Stimulated activated CD8-positive, alpha-beta memory T cell treated with anti-CD3 and anti-CD28 coated beads, Interleukin-15, amount 100 ng/mL, for 4 hours (primary cell): ENCODE measurements at places on chromosomes 2 and 18.

- no peak for DNase-seq
Measured at GRCh38 chr2:235900631-235901030, 267.6 kb downstream of the GBX2 start.

GRCh38 chr18:79693561-79694205 lies 14.1 kb downstream of the CTDP1 start:
- DNase-seq, result no peak

DNA sequence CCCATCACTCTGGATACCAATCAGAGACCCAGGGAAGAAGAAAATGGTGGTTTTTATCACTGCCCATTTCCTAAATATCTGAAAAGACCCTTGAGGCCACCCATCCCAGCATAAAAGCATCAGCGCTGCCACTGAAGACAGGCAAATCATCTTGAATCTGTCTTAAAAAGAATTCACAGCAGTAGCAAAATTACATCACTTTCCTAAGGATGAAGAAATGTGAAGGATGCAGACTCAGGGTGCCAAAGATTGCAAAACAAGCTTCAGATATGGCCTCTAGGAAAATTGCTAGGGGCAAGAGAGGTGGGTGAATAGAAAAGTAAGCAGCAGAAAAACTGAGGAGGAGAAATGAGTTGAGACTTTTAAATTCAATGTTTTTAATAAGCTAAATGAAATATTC lies 70.0 kb downstream of the SLC25A12 start:
- no peak for DNase-seq

GRCh38 chr2:73333564-73333963 lies 40.2 kb upstream of the EGR4 start:
- DNase-seq, result no peak

DNA sequence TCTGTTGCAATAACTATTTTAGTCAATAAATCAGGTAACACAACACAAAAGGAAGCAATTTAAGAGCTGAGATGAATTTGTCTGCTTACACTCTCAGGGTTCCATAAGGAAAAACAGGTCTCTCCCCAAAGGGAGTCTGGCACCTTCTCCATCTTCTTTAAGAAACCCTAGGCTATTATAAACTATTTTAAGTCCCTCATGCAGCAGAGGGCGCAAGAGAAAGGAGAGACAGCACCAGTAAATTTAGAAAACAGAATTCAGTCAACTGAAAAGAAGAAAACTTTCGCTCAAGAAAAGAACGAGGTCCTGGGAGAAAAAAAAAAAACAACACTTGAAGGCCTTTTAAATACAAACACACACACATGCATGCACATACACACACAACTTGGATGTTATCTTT lies 19.1 kb downstream of the SULT1C4 start:
- no peak for DNase-seq

- no peak for DNase-seq
Measured at GRCh38 chr2:235570256-235570655, 76.4 kb downstream of the AGAP1 start.

DNA sequence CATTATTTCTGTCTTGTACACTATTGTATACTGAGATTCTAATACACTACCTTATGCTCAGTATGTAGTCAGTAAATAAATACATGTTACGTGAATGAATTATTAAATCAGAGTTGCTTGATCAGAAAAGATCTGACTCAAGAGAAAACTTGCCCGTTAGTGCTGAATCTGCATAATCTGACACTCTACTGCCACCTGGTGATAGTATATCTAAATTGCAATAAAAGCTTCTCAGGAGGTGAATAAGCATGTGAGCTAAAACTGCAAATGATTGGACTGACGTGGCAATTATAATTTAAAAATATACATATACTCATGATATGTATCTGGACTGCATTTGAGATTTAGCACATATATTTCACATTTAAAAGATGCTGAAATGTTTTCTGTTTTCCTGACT lies 70.4 kb downstream of the KIAA1328 start:
- DNase-seq, result no peak

DNA sequence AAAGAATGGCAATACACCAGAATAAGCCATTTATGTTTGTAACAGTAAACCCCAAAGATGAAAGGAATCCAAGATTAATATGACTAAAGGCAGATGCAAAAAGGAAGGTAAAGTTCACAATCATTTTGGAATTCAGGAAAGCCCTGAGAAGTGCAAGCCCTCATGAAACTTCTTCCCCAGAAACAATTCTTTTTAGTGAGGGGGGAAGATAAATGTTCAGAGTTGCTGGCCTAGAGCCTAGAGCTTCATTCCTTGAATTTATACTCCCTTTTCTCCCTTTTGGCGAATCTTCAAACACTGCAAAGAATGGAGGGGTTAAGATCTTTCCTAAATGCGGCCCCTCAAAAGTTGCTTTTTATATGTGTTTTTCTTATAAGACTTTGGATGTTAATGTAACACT lies 368.8 kb downstream of the MEIS1 start:
- DNase-seq, result no peak

DNA sequence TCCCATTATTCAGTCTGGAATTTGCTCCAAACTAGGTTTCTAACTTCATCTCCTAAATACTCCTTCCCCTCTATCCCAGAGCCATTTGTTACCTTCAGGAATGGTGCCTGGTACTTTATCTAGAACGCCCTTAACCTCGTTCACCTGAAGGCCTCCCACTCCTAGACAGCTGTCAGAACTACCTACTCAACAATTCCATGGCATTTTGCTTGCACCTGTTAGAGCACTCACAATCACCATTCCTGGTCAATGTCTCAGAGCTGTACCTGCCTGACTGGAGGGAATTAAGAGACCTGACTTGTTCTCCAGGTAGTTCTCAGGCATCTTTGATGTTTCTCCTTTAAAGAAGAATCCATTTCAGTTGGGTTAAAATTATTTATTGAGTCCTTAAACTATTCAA lies 88.9 kb downstream of the GAREM1 start:
- no peak for DNase-seq

DNA sequence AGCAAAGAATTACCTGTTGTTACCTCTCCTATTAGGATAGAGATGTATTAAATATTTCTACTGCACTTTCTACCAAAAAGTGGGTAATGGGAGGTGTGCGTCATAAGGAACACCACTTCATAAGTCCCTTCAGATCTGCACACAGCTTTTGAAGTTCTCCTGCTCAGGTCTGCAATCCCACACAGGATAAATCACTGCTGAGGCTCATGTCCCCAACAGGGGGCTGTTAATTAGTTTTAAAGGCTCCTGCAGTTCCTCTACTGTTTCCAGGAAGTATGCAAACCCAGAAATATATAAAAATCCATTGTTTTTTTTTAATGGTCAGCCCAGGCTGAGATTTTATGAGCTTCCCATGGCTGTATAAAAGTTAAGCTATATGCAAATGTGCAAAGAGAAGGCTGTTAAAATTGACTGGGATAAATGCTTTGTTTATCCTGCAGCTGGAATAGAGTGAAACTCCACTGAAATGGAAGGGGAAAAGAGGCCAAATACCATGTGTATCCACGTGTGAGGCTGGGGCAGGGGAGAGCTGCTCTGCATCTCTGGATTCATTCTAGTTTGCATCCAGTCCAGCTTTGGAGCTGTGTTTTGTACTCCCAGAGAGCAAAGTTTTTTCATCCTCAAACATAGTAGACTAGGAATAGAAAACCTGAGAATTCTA lies 903.7 kb downstream of the TDRD15 start:
- DNase-seq, result no peak

DNA sequence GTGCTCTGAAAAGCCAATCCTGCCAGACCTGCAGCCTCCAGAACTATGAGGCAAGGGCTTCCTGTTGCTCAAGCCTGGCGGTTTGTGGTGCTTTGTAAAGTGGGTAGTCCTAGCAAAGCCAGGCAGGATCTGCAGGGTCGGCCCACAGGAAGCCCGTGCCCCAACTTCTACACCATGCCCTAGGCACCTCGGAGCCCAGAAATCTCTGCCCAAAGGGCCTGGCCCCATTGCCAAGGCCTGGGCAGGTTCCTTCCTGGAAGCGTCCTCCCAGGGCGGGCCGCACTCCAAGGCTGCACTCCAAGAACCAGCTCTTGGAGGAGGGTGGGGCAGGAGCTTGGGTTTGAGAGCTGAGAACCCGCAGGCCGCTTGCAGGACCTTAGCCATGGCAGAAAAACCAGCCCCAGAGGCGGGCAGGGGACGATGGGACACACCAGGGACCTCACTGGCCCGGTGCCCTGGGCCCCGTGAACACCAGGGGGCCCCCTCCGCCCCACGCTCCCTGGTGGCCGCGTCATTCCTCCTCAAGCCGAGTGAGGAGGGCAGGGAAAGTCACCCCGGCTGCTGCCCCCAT lies 37.2 kb upstream of the ID2 start:
- no peak for DNase-seq

GRCh38 chr18:9918016-9918680 lies 4.3 kb downstream of the VAPA start:
- DNase-seq, result no peak

- no peak for DNase-seq
Measured at GRCh38 chr2:188819792-188820191, 154.4 kb upstream of the COL3A1 start.

GRCh38 chr2:201513271-201513670 lies 61.7 kb downstream of the STRADB start:
- DNase-seq, result no peak

DNA sequence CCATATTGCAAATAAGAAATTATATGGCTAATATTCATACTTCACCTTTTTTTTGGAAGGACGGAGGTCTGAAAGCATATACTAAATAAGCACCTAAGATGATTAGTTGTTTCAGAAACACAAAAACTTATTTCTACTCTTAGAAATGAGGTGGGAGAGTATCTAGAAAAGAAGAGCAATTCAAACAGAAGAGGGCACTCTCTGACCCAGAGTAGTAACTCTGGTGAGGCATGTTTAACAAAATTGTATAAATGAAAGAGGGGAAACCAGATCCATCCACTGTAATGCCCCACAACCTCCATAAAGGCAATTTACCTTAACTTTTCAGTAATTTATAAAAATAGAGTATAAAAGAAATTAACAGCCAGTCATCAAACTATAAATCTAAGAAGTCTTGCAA lies 669.6 kb upstream of the VRK2 start:
- DNase-seq, result no peak

DNA sequence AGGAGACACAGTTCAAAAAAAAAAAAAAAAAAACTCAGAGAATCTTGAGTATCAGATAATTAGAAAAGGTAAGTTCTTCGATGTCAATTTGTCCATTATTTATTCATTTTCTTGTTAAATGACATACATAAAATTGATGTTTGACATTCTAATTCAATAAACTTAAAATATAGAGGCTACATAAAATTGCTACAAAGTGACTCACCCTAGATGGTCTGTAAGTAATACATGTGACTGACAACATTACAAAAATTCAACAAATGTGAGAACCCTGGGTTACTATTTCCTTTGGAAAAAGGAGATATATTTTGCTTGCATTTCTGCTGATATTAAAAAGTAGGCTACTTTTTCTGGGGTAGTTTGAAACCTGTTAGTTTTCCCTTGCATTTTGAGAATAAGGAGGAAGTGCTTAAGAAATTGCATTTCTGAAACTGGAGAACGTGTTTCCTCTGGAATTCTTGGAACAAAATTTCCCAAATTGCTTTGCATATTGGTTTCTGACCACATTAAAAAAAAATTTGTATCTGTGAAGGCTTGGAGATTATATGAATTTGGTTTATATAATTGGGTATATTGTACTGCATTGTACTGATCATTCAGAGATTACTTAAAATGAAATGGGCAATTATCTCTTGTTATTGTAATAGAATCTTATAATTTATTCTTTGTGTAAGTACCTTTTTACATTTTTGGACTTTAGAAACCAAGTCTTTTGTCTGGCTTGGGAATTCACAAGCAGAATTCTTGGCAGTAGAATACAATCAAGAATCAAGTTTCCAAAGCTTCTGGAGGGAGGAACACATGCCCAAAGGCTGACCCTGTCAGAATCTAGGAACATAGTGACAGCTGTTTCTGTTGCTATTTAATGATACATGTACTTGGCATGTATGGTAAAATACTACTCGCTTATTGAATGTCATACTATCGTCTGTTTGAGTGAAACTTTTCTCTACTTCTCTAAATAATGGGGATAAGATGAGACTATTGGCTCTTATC lies 106.1 kb downstream of the DSEL start:
- DNase-seq, result no peak

DNA sequence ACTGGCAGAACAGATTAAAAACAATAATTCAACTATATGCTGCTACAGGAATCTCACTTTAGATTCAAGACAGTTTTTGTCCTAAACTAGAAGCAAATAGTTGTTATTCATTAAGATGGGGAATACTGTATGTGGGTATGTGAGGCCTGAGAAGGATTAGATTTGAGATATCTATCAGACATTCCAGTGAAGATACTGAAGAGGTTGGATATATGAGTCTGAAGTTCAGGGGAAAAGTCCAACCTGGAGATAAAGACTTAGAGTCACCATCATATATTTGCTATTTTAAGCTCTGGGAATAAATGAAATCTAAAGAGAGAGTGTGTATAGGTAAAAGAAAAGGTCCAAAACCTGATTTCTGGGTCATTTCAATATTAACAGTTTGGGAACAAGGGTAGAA lies 96.2 kb upstream of the RBBP8 start:
- DNase-seq, result no peak

DNA sequence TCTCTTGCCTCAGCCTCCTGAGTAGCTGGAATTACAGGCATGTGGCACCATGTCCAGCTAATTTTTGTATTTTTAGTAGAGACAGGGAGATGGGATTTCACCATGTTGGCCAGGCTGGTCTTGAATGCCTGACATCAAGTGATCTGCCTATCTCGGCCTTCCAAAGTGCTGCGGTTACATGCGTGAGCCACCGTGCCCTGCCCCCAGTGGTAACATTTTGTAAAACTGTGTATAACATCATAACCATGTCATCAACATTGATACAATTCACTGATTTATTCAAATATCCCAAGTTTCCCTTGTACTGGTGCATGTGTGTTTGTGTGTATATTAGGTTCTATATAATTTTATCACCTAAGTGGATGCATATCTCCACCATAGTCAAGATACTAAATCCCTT lies 70.0 kb downstream of the PDCL3 start:
- no peak for DNase-seq

- DNase-seq, result no peak
Measured at GRCh38 chr2:23516520-23517256, 131.7 kb downstream of the KLHL29 start.
